ENCODE measurements at places on chromosomes 12 and 14. TPM values are rescaled to one million over a fixed set of nuclear protein-coding genes. Genes with fewer than 3 reads are reported as not detected.

Gene C12orf56
- polyA plus RNA-seq = not detected

Gene PCBP2
- 469 TPM for polyA plus RNA-seq

Gene SLCO1B3
- polyA plus RNA-seq = 0.04 TPM

Gene CATSPERB
- polyA plus RNA-seq = 0.08 TPM

Gene ACOT6
- polyA plus RNA-seq = not detected

Gene ITGA7
- 51.8 TPM for polyA plus RNA-seq
